ENCODE measurements at places on chromosomes 6 and 20. TPM values are rescaled to one million over a fixed set of nuclear protein-coding genes. Genes with fewer than 3 reads are reported as not detected.

TUBB1 gene
- total RNA-seq, result not detected

TBXT gene
- total RNA-seq, result not detected

GRCh38 chr6:13267142-13267651 lies 61.1 kb downstream of the TBC1D7 start:
- peak; percentile 28 for DNase-seq

DNA sequence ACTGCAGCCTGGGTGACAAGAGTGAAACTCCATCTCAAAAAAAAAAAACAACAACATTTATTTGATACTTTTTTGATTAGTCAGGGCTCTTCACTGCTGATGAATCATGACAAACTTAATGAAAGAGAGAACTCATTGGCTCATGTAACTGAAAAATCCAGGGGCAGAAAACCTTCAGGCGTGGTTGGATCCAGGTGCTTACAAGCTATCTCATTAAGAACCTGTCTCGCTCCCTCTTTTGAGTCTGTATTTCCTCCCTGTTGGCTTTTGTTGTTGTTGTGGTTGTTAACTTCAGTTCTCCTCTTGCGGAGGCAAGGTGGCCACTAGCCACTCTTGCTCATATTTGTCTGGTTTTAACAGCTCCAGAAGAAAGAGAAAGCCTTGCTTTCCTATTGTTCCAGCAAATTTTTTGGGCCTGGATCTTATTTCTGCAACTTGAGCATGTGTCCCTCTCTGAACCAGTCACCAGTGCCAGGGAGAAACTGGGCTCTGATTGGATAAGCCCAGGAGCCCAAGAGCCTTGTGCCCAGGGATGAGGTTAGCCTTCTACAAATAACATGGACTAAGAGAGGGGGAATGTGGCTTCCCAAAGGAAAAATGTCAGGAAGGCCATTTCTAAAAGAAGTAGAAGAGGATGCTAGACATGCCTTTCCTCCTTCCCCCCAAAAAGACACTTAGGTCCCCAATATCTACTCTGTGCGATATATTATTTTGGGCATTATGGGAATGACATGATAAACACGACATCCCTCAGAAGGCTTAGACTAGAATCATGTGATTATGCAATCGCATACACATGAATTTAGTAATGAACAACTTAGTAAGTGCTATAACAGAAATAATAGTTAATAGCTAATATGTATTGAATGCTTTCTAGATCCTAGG lies 64.5 kb downstream of the PHACTR2 start:
- no peak for DNase-seq

- no peak for DNase-seq
Measured at GRCh38 chr6:121491576-121491975, 56.1 kb downstream of the GJA1 start.

GRCh38 chr6:169898788-169899480 lies 147.5 kb downstream of the ERMARD start:
- DNase-seq, result peak; percentile 32

XKR7 gene
- 0.12 TPM for total RNA-seq

DNA sequence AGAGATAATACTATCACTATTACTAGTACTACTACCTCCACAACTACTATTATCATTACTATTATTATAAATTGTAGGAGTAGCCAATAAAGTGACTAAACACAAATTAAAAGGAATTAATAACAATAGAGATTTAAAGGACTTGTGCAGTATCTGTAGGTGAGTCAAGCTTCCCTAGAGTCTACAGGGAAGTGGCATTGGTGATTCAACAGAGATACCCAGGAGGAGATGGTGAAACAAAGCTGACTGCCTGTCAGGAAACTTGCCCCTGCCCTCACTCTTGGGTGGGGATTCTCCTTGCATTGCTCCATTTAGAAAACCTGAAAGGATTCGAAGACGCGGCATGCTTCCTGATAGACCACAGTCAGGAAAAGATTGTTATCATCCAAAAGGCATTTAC lies 23.3 kb upstream of the BCLAF1 start:
- DNase-seq, result no peak

All from Daoy (cell line).